Stimulated activated CD8-positive, alpha-beta memory T cell treated with anti-CD3 and anti-CD28 coated beads, Interleukin-7, amount 100 ng/mL, for 24 hours (primary cell): ENCODE measurements at places on chromosomes 3 and 15.
A peak's percentile ranks its signal among the peaks of the same experiment; 100 is the strongest.

DNA sequence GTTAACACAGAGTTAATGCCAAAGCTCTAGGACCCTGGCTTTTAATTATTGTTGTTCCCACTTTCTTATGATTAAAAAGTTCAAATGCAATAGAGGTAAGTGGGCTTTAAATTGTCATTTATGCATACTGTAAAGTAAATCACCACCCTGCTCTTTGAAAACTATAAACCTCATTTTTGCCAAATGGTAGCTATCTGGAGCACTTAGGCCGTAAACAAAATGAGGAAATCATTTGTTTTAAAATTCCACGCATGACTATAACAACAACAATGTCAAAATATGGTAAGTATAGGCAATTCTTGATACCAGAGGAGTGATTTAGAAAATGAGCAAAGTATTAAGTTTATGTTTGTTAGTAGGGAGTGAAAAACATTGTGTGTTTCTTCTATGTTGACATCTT is 1.8 kb downstream of the UNC13C start:
- DNase-seq = no peak

GRCh38 chr3:149363053-149363452 is 14.4 kb downstream of the TM4SF1 start:
- no peak for DNase-seq

- peak; percentile 7 for DNase-seq
Measured at GRCh38 chr15:26889298-26889898, 22.5 kb downstream of the GABRA5 start.

DNA sequence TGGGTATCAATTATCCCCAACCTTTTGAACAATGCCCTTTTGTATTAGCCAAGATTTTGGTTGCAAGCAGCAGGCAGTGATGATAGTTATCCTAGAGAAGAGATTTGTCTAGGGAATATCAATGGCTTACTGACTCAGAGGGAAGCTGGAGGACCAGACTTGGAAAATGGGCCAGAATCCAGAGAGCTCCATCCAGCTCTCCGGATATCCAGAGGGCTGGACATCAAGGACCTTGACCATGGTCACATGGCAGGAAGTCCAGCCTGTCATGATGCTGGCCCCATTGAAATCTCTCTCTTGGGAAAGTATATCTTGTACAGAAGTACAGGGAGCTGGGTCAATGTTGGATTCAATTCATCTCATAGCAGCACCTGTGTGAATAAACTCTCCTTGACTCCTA is 148.5 kb upstream of the PDZRN3 start:
- DNase-seq = no peak
